ENCODE measurements at places on chromosomes 6 and 20. TPM values are rescaled to one million over a fixed set of nuclear protein-coding genes. Genes with fewer than 3 reads are reported as not detected.

The NINL gene
- 15.5 TPM for total RNA-seq

The IRF4 gene
- total RNA-seq = under 0.01 TPM

The RSPH3 gene
- total RNA-seq = 5.7 TPM

The POU3F2 gene
- total RNA-seq = 156 TPM

The TFAP2D gene
- total RNA-seq = 0.49 TPM

The TPX2 gene
- total RNA-seq = 6.6 TPM

The PTCHD4 gene
- total RNA-seq = 19.2 TPM

The RSPH4A gene
- 2.0 TPM for total RNA-seq

The TMEM74B gene
- total RNA-seq = 12.5 TPM

The AFG1L gene
- 6.1 TPM for total RNA-seq

The AURKA gene
- total RNA-seq = 3.4 TPM

The REV3L gene
- total RNA-seq = 93.9 TPM

The FAM217A gene
- total RNA-seq = not detected

The RUNX2 gene
- 0.49 TPM for total RNA-seq

The GJA10 gene
- not detected for total RNA-seq

The HSPA1L gene
- 3.7 TPM for total RNA-seq

The OTOR gene
- total RNA-seq = under 0.01 TPM

The CPNE5 gene
- 12.3 TPM for total RNA-seq

The FILIP1 gene
- 1.5 TPM for total RNA-seq

The HUS1B gene
- total RNA-seq = 0.74 TPM

The KHDRBS2 gene
- 55.8 TPM for total RNA-seq

The CST5 gene
- total RNA-seq = not detected

The MAFB gene
- 11.1 TPM for total RNA-seq

The PLEKHG1 gene
- 11.8 TPM for total RNA-seq

The SPATS1 gene
- not detected for total RNA-seq

The FAXC gene
- total RNA-seq = 42.8 TPM

The GABRR1 gene
- not detected for total RNA-seq

The SALL4 gene
- total RNA-seq = 0.49 TPM

The DNMT3B gene
- total RNA-seq = 6.1 TPM

The CLVS2 gene
- 43.3 TPM for total RNA-seq

The PPP1R16B gene
- total RNA-seq = 10.1 TPM

The RSPO3 gene
- total RNA-seq = 34.4 TPM

The KIAA0408 gene
- total RNA-seq = 114 TPM

The PTK6 gene
- not detected for total RNA-seq

The CTAGE9 gene
- total RNA-seq = not detected

The LST1 gene
- 0.74 TPM for total RNA-seq

The EDN1 gene
- 3.4 TPM for total RNA-seq

Measured in temporal lobe (tissue), 4 donors.